Activated CD4-positive, alpha-beta T cell treated with anti-CD3 and anti-CD28 coated beads, Interleukin-2, amount 50 U/mL, for 48 hours (primary cell): ENCODE measurements at places on chromosomes 11 and 22.

DNA sequence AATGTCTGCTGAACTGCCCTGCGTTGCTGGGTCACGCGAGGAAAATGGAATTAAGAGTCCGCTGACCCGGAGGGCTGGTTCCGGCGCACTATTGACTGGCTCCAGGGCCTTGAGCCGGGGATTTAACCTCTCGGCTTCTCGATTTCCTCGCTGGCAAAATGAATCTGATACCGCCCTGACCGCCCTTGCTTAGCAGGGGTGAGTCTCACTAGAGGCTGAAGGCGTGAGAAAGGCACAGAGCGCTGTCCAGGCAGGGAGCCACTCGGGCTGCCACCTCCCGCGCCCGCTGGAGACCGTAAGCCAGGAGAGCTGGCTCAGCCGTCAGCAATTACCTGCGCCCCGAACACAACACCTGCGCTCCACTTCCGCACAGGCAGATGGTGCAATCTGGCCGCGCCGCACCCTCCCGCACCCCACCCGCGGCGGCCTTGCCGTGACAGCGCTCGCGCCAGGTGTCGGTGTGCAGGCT is 65.6 kb downstream of the BUD13 start:
- no peak for DNase-seq

GRCh38 chr11:2250485-2250884 is 19.9 kb downstream of the ASCL2 start:
- DNase-seq = no peak

- DNase-seq = no peak
These were observed 25.0 kb upstream of the FZD4 start for GRCh38 chr11:86980086-86980796.

DNA sequence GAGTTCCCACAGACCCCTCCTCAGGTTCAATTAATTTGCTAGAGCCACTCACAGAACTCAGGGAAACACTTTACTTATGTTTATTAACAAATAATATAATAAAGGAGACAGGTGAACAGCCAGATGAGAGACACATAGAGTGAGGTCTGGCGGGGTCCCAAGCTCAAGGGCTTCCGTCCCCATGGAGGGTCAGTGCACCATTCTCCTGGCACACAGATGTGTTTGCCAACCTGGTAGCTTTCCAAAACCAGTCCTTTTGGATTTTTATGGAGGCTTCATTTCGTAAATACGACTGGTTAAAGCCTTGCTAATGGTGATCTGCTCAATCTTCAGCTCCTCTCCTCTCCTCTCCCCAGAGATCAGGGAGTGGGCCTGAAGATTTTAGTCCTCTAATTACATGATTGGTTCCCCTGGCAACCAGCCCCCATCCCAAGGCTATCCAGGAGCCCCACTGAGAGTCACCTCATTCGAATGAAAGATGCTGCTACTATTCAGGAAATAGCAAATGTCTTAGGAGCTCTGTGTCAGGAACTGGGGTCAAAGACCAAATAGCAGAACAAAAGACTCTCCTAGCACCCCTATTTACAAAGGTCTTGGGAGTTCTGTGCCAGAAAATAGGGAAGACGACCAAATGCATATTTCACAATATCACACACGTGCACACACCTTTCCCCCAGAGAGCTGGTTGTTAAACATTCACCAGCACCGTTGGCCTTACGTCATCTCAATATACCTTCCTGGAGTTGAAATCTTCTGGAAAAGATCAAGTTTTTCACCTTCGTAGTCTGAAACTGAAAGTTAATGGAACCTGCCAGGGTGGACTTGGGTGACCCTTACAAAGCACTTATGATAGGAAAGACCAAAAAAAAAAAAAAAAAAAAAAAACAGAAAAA is 23.8 kb upstream of the CAPRIN1 start:
- no peak for DNase-seq

- DNase-seq = no peak
These were observed 84.1 kb upstream of the BARX2 start for GRCh38 chr11:129291546-129291945.

GRCh38 chr11:134313821-134314607 is 17.8 kb upstream of the GLB1L2 start:
- no peak for DNase-seq

GRCh38 chr11:93198215-93198845 is 539 bp upstream of the SLC36A4 start:
- no peak for DNase-seq

DNA sequence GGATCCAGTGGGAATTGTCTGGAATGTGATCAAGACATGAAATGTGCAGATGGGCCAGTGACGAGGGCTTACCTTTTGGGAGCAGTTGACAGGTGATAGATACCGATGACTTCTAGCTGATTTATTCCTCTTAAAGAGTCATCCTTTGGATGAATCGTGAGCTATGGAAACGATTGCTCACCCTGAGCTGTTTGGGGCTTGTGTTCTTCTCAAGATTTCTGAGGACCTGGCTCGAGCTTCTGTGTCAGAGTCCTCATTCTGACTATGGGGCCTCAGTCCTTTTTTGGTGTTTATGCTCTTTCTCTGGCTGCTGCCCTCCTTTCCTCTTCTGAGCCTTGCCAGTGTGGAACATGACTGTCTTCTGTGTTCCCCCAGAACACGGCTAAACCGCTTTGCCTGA is 11.9 kb upstream of the AMPD3 start:
- peak; percentile 45 for DNase-seq

DNA sequence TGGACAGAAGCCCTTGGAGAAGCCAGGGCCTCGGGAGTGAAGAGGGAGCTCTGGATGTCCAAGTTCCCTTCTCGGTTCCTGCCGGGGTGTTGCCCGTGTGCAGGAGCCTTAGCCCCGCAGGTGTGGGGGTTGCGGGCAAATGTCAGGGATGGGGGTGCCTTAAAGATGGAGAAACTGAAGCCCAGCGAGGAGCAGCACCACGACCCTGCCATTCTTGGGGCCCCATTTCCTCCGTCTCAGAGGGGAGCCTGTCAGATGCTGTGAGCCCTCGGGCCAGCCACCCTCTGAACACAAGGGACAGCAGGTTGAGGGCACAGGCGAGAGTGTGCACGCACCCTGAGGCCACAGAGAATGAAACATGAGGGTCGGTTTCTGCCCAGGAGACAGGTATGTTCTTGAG is 6.3 kb downstream of the OSBPL5 start:
- no peak for DNase-seq

DNA sequence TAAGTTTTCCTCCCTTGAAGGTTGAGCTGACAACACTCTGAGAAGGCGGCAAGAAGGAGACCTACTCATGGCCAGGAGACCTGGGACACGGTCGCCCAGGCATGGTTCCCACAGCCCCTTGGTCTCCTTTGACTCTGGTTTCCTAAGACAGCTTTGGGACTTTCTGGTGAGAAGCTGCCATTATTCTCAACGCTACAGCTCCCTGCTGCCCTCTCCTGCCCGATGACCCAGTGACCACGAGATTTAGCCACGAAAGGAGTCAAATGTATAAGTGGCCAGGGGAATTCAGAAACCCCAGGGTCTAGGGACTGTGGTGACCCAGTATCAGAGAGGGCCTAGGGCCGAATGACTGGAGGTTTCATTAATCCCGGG is 699 bp upstream of the SDF2L1 start:
- no peak for DNase-seq

DNA sequence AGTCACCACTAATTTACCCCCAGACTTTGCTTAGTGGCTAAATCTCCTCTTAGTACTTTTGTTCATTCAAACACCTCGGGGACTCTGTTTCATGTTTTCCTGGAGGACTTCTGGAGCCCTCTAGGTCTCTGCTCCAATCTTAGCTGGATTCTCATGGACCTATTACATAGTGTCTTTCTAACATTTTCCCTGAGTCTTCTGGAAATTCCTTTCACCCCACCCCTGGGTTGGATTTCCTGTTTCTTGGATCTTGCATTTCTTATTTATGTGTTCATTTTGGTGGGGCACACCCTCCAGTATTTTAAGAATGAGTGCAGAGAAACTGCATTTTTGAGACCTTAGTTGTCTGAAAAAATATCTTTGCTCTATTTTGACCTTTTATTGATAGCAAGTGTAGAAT is 220.1 kb downstream of the BLID start:
- DNase-seq = no peak

GRCh38 chr11:57055744-57056143 is 67.0 kb downstream of the OR5AK2 start:
- no peak for DNase-seq

DNA sequence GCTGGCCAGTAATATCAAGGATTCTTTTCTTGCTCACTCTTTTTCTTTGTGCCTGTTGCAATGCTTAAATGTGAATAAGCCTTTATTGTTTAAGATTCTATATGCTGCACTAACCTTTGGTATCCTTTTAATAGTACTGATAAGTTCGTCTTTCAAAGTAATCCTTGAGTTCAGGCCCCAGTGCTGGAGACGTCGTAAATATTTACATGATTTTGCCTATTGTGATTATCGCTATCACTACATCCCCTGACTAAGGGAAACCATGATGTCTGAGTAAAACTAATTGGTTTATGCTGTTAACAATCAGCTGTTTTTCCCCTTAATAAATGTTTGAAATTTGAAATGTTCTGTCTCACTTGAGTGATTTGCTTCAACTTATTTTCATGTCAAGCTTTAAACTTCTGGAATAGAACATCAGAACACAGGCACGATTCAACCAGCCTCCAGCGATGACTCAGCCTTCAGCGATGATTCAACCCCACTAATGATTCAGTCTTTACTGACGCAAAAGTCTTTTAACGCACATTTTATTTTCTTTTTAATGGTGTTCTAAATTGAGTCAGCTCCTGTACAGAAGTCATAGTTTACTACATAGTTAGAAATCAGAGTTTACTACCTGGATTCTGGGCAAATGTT is 3.9 kb downstream of the HTATIP2 start:
- DNase-seq = peak; percentile 71

- no peak for DNase-seq
These were observed 64.3 kb upstream of the ZC3H12C start for GRCh38 chr11:110028921-110029320.

DNA sequence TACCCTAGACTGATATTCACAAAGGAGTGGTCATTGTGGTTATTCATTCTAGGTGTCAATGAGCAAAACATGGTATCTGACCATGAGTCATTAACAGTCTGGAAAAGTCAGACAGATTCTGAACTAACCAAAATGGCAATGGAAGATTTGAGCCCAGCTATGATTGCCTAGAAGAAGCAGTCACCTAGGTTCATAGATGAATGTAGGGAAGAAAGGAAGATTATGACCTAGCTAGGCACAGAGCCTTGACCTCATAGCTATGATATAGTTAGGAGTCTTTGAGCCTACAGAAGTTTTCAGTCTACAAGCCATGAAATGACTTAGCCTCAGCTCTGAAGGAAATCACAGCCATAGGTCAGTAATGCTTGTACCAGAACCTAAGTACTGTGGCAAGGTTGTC is 351 bp downstream of the OR56A4 start:
- no peak for DNase-seq

DNA sequence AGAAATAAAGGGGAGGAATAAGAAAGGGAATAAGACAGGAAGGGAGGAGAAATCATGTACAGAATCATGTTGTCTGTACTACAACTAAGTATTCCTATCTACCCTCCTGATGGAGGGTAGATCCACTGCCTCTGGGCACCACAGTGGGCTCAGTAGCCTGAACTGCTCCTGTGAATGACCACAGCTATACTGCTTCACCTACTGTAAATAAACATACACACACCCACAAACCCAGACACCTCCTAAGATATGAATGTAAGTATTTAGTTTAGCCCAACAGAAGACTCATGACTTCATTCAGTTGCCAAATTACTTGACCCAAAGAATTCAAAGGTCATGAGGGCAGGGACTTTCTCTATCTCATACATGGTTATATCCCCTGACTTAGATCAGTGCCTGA is 177.3 kb upstream of the C11orf58 start:
- DNase-seq = no peak

DNA sequence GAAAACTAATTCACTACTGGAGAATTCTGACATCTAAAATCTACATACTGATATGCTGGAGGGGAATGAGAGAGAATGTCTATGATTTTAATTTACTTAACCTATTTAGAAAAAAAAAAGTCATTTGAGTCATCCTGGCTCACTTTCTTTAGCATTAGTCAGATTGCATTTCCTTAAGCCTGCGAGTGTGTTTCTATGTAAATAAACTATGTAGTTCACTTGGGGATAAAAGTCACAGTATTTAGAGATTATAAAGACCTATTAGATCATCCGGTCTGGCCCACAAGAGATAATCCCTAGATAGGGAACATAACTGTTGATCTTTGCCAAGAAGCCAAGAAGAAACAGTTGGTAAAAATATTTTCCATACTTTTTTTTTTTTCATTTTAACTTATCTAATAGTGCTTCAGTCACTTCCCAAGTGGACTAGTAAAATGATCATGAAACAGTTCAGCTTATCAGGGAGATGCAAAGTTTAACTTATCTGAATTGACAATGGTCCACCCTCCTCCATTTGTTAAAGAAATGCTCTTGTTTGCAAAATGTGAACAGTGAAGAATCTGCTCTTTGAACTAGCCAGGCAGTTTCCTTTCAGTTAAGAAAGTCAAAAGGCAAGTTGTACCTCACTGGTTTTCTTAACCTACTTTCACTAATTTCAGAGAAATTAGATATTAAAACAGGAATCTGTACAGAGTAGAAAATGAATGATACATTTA is 21.2 kb upstream of the BLID start:
- DNase-seq = no peak

GRCh38 chr11:69906453-69906907 is 87.3 kb upstream of the FGF3 start:
- DNase-seq = no peak

DNA sequence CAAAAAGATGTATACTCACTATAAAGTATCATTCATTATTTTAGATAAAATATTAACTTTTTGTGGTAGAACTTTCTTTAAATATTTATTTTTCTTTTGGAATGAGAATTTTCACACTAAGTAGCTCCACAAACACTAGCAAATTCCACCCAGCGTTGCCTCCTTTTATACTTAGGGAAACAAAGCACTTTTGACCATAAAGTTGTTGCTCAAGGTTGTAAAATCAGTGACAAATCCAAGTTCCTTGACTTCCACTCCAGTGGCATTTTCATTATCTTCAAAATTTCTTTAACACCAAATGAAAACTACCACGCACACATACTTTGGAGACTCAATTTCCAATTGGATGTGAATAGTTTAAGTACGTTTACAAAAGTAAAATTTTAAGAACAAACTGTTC is 431.2 kb downstream of the DLG2 start:
- DNase-seq = no peak

GRCh38 chr11:123740787-123741158 is 687 bp downstream of the ZNF202 start:
- peak; percentile 4 for DNase-seq

- DNase-seq = no peak
These were observed 64.6 kb upstream of the SESN3 start for GRCh38 chr11:95295382-95296149.

GRCh38 chr11:21866781-21867180 is 326.1 kb upstream of the ANO5 start:
- no peak for DNase-seq

GRCh38 chr11:8260202-8260966 is 3.3 kb downstream of the LMO1 start:
- DNase-seq = no peak

DNA sequence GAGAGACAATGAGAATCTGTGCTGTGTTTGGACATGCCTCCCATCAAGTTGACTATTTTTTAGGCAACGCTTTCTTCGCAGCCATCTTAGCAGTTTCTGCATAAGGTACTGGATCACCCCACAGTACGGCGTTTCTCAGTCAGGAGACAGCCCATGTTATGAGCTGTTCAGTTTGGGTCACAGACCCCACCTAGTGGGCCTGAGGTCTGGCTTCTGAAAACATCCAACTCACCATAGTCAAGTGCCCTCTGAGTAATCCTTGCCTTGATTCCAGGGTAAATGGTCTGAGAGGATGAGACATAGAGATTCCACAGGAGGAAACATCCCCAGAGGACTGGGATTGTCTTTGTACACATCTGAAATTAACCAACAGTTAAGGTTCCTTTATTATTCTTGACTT is 7.2 kb downstream of the BPIFC start:
- no peak for DNase-seq
